Cerebellar nuclear complex (tissue), 1 donor: ENCODE measurements at places on chromosomes 2 and 18.

- DNase-seq = no peak
Observed at GRCh38 chr2:168841445-168841844, 39.0 kb downstream of the NOSTRIN start.

- no peak for DNase-seq
Observed at GRCh38 chr18:32378705-32379104, 92.0 kb downstream of the GAREM1 start.

- DNase-seq = no peak
Observed at GRCh38 chr2:101850450-101850849, 141.3 kb upstream of the IL1R2 start.

- no peak for DNase-seq
Observed at GRCh38 chr2:205722283-205722918, 40.1 kb downstream of the NRP2 start.

- DNase-seq = peak; percentile 4
Observed at GRCh38 chr2:65040400-65041261, 15.6 kb upstream of the CEP68 start.

- DNase-seq = no peak
Observed at GRCh38 chr2:207150284-207150683, 15.5 kb downstream of the KLF7 start.

DNA sequence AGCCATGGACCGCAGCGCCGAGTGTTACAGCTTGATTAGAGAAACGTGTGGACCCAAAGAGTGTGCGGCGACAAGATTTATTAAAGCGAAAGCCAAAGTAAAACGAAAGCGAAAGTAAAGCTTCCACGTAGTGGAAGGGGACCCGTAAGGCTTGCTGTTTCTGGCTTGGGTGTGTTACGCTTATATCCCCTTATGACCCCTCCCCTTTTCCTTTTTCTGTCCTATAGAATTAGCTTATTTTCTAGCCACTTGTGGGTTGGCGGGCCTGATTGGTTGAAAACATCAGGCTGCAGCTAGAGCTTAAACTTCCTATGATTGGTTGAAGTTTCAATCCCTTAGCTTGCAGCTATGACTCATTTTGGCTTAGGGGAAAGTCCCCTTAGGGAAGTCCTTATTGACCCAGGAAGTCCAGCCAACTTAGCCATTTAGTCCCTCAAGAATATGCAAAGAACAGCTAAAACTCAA is 969.7 kb downstream of the DCDC2C start:
- no peak for DNase-seq

DNA sequence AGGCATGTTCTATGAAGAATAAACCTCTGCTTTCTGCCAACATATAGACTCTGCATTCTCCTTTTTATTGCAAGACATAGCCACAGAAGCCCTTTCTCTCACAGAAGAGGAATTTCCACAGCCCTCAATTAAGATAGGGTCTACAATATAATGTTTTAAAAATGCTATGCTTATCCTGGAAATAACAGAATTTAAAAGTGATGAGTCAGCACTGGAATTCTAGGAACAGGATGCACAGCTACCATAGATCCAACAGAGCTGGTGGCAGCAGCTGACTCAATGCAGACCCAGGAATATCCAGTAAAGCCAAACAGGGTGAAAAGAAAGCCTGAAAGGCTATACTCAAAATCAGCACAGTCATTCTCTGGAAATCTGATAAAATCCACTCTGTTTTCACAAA is 866.9 kb downstream of the TRIB2 start:
- no peak for DNase-seq

GRCh38 chr2:66587216-66587615 is 152.3 kb downstream of the MEIS1 start:
- DNase-seq = no peak
